GM12864 (cell line): ENCODE measurements at places on chromosomes 11 and 22.

GRCh38 chr11:122882189-122882856 lies at the start of gene JHY:
Gene JHY (plus strand): TSS chr11:122882759. CDS start chr11:122885850, 3,091 bp downstream.
- DNase-seq: no peak

GRCh38 chr11:85768473-85769146 lies 42.3 kb downstream of the SYTL2 start:
- no peak for DNase-seq

DNA sequence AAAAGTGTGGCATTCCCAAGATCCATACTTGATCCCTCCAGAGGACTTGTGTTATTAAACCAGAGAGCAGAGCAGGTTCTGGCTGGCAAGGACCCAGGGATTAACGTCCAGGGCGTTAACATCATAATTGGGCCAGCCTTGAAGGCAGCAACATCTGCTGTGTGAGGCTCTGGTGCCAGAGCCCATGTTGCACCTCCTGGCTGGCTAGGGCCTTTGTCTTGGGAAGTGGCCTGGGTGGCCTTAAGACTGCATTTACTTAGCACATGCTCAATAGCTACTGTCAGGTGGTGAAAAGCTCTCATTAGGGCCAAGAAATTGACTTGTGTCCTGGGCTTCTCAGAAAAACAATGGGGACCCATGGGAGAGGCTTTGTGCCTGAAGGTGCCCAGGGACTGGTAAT lies 66.6 kb downstream of the CACNG2 start:
- no peak for DNase-seq

- DNase-seq: no peak
Observed at GRCh38 chr11:29985248-29985647, 31.6 kb downstream of the KCNA4 start.

- no peak for DNase-seq
Observed at GRCh38 chr11:10462746-10463300, 7.8 kb downstream of the AMPD3 start.

GRCh38 chr11:57413681-57414080 lies 13.2 kb downstream of the SLC43A3 start:
- no peak for DNase-seq

DNA sequence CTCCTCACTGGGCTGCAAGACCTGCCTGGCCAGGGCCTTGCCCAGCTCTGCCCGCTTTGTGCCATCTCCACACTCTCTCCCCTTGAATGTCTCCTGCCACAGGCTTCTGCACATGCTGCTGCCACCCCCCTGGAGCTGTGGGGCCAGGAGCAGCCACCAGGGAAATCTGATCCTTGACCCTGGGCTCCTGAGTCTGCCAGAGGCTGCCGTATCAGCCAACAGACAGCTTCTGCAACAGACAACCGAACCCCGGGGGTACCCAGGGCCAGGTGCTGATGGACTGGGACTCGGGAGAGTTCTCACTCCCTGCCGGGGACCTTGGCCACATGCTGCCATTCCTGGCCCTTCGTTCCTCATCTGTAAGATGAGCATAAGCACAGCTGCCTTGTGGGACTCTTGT lies 3.3 kb upstream of the PPARA start:
- no peak for DNase-seq

DNA sequence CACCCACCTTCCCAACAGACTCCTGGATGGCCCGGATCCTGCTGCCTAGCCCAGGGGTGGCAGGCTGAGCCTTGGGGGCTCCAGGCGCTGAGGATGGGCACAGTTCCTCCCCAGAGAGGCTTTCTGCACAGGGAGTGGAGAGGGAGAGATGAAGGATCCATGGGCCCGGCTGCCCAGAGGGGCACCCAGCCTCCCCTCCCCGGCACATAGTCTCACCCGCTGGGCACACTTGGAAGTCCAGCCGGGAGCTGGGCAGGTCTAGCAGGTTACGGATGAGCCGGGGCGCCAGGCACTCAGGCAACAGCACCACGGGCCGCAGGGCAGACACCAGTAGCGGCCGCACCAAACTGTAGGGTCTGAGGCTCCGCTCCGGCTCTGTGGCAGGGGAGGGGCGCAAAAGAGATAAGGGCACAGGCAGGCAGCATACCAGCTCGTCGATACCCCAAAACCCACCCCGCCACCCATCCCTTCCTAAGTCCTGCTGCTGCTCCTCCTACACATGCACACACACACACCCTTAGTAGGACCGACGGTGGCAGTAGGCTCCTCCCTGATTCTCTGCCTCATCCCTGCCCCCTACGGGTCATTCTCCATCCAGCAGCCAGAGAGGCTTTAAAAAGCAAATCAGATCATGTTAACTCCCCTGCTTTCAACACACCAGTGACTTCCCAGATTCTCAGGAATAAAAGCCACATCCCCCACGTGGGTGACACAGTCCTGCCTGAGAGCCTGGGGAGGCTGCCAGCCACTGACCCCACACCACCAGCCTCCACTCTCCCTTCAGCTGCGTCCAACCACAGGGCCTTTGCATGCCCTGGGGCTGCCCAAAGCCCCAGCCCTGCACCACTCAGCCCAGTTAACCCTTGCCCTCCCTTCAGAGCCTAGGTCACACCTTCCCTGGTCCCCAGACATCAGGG lies 6.5 kb upstream of the MFNG start:
- DNase-seq: no peak

DNA sequence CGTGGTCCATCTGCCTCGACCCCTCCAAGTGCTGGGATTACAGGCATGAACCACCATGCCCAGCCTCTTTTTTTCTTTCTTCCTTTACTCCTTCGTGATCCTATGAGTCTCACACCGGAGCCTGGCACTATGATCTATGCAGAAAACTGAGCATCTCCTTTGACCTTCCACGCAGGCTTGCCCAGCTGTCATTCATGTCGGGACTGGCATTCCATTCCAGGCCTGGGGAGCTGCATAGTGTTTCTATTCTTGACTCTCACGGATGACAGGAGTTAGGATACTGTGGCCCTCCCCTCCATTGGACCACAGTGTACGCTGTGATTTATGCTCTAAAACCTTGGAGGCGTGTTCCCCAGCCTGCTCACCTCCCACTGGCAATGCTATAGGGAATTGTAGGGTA lies 611.8 kb downstream of the BRD1 start:
- no peak for DNase-seq

DNA sequence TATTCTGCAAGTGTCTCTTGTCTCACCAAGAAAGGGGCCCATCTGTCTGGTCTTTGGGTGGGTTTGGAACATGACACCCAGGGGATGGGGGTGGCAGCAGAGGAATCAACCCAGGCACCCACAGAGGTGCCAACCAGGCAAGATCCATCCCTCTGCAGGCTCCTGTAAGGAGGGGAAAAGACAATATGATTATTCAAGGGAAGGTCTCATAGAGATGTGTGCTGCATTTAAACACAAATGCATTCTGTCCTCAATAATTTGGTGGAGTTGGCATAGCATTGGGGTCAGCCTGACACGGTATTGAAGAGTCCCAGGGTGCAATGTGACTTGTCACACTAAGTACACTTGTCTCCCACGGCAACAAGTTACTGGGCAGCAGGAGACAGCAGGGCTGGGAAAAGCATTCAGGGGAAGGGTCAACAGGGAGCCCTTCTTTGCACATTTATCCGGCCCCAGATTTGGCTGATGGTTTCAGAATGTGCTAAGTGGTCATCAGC lies 33.1 kb upstream of the SPON1 start:
- no peak for DNase-seq

- DNase-seq: no peak
Observed at GRCh38 chr22:40258501-40258915, 80.8 kb downstream of the TNRC6B start.

GRCh38 chr22:38645430-38645829 lies 10.8 kb downstream of the FAM227A start:
- no peak for DNase-seq
